ENCODE measurements at places on chromosomes 7 and 10. TPM values are rescaled to one million over a fixed set of nuclear protein-coding genes. Genes with fewer than 3 reads are reported as not detected.

DNA sequence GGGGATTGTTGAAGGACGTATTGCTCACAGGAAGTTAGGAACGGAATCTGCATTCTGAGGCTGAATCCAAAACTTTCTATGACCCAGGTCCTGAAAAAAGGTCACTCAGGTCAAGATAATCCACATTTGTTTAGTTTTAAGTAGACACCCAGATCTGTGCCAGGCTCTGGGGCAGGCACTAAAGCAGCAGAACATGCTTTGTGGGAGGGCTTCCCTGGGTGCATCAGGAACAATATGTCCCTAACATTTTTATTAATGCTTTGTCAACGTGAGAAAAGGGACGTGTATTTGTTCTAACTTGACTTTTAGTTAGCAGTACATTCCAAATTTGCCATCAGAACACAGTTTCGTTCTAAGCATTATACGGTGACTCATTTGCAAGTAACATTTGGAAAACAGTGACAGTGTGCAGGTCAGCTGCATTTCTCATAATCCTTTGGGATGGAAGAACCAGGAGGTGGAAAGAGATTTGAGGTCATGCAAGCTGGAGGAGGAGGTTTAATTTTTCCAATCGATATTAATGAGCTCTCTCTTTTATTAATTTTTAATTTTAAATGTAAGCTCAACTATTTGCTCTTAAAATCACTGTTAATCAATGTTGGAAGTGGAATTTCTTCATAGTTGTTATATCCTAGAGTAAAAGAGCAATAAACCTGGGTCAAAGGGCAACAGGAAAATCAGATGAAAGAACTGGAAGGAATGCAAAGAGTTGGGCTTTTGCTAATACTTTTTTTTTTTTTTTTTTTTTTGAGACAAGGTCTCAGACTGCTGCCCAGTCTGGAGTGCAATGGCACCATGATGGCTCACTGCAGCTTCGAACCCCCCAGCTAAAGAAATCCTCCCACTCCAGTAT, 35.0 kb downstream of the TAS2R41 start:
- peak; percentile 20 for DNase-seq

DNA sequence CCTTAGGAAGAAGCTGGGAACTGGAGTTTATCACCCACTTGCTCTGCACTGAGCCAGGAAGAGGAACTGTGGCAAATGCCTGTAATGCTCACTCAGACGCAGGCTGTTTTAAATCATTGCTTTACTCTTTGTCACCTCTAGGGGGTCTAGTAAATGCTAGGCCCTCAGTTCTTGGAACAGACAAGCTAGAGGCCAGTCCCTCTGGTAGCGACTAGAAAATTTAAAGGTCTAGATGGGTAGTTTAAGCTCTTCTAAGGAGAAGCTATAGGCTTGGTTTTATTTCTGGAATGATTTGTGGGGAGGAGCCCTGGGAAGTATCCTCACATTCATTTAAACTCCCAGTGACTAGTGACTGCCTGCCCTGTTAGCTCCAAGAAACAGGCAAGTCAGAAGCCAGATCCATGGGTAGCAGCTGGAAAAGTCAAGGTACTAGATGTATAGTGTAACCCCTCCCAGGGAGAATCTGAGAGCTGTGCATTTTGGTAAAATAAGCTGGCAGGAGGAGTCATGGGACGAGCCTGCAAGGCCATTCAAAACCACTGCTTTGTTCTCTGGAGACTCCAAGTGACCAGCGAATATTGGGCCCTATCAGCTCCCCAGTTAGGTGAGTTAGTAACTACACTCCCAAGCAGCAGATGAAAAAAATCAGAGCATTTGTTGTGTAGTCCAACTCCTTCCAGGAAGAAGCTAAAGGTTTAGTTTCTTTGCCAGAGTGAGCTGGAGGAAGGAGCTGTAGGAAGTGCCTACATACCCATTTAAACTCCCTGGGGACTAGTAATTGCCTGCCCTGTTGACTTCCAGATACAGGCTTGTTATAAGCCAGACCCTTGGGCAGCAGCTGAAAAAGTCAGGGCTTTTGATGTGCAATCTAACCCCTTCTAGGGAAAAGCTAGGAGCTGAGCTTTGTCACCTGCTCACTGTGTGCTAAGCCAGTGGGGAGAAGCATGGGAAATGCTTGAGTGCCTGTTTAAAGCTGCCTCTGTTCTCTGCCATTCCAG, 68.9 kb downstream of the DYNC1I1 start:
- no peak for DNase-seq

GRCh38 chr7:45215601-45216062, 58.0 kb downstream of the RAMP3 start:
- DNase-seq, result no peak

Gene SNX10
- 12.6 TPM for polyA plus RNA-seq

Gene OPN1SW
- 0.18 TPM for polyA plus RNA-seq

Gene CNPY1
- not detected for polyA plus RNA-seq

DNA sequence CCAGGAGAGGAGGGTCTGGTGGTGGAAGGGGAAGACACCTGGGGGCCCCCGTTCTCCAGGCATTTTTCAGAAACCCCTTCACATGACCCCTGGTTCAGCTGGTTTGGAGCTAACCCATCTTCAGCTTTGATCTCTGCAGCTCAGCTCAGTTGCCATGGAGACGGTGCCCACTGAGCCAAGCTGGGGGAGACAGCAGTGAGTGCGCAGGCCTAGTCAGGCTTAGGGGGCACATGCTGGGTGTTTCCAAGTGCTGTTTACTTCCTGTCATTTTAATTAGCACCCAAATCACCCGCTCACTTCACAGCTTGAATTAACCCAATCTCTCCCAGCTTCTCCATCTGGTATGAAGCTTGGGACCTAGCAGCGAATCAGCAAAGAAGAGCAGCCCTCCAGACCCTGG, 9.0 kb downstream of the SPOCK2 start:
- DNase-seq, result no peak

Gene SEC31B
- polyA plus RNA-seq, result 15.5 TPM

- DNase-seq, result no peak
Measured at GRCh38 chr10:600876-601659, 88.4 kb downstream of the DIP2C start.

Gene TSPAN13
- 189 TPM for polyA plus RNA-seq

DNA sequence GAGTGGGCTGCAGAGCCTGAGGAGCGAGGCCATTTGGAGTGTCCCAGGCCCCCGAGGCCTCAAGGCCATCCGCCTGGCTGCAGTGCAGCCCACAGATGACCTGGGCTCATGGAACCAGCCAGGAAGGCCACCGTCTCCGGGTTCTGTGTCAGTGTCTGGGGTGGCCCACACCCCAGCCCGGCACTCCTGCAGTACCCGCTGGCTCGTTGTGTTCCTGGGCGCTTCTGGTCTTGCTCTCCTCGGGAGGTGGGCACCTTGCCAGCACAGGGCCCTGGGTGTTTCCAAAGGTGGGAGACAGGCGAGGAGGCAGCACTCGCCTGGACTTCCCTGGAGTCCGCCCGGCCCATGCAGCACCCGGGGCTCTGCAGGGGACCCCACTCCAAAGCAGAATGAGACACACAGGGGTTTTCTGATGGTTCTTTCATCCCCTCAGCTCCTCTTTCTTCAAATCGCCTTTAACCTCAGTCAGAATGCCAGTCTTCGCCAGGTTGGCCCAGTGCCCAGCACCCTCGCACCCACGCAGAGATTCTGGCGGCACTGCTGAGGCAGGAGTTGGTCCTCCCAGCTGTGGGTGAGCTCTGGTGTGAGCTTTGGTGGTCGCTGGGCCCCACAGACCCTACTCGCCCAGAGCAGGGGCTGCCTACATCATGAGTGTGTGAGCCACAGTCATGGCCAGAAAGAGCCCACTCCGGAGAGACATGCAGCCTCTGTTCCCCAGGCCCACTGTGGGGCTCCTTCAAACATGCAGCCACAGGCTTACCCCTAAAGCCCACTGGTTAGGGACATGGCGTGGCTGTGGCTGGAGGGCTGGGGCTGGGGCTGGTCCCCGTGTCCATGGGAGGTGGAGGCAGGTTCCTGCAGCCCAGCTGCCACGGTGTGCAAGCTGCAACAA, 155.7 kb downstream of the EBF3 start:
- DNase-seq, result no peak

DNA sequence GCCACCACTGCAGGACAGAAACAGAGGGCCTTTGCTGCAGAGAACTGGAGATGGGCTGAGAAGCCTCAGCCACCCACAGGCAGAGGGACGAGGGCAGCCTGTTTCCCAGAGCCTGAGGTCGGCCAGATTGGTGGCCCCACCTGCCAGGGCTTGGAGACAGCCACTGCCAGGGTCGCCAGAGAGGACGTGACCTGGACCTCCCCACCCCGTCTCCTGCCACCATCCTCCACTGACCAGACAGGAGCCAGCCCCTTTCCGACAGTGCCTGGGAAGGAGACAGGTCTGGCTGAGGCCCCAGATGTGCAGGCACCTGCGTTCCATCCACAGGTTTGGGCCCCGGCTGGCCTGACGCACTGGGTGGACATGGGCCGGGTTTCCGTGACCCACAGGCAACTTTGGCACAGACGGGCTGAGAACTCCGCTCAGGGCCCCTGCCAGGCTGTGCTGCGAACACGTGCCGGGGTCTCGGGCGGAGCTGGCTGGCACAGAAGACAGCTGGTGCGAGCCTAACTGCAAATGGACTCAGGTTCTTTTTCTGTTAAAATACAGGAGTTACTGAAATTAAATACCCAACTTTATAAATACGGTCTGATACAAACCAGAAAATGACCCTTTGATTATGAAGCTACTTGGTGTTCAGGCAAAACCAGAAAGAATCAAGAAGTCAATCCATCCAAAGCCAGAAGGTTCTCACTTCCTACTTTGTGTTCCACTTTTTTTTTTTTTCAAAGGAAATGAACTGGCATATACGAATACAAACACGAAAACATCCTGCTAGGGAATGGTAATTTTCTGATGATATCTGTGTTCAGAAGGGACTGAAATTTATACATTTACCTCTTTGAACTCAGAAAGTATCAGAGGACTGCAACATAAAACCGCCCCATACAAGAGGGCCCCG, 6.9 kb downstream of the COX19 start:
- no peak for DNase-seq

Gene AKR1D1
- polyA plus RNA-seq, result 4.4 TPM

- no peak for DNase-seq
Measured at GRCh38 chr10:23351926-23352519, 7.4 kb upstream of the C10orf67 start.

Gene GPR22
- polyA plus RNA-seq, result 2.5 TPM

DNA sequence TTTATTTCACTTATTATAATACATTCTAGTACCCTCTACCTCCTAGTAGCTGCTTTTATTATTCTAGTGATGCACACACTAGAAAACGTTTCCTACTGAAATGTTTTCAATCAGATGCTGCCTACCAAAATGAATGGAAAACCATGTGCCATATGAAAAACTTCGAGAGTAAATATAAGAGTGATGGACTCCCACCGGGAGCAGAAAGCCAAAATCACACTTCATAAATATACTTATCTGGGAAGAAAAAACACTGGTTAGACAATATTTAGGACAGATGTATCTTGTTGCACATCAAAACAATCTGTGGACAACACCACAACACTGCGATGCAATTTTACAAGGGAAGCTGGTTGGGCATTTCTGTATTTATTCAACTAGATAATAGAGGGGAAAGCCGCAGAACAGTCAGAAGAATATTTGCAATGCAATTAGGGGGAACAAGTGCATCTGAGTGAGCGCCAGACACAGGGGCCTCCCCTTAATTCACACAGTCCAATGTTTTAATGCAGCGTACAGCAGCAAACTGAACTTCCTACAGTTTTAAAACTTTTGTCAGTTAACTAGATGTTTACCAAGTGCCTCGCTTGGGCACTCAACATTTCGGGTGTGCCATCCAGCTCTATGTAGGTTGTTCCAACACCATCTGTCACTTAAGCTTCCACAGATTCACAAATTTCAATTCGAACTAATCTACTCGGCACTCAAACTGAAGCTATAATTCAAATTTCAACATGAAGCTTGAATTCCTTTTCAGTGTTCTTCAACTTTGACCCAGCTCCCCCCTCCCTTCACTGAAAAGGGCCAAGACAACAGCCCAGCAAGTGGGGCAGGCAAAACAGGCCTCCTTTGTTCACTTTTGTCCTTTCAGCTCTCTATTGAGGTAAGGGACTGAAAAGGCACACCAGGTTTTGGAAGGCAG, 7.4 kb downstream of the NRCAM start:
- DNase-seq, result no peak

Gene PRSS37
- polyA plus RNA-seq, result 0.34 TPM

DNA sequence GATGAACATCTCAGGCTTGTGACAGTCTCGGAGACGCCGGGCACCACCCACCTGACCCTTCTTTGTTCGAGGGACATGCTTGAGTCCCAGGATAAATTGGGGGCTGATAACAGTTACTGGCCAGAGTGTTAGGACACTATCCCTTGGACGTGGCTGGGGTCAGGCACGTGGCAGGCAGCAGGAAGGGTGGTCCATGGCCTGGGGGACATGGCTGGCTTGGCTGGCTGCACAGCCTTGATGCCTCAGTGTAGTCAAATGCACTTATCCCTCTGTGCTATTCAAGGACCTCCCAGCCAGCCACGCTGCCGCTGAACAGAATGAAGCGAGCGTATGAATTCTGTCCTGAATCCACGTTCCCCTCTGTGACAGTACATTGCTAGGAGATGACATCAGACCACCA, 662.0 kb upstream of the FOXK1 start:
- DNase-seq, result no peak

GRCh38 chr10:84140036-84140379, 699 bp downstream of the GHITM start:
- DNase-seq, result no peak

DNA sequence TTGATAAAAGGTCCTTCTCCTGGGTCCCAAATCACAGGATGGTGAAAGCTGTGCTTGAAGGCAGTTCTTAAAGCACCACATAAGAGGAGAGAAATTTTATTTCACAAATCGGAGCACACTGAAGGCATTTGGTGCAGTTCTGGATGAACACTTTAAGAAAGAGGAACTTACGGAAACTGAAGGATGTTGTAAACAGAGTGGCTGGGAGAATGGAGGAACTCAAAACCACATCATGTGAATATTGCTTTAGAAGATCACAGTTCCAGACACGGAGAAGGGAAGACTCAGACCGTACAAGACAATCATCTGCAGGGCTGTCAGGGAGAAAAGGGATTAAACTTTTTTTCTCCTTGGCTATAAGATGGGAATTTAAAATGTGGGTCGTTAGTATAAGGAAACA, 9.0 kb upstream of the GPR141 start:
- no peak for DNase-seq

Gene GPR85
- 3.1 TPM for polyA plus RNA-seq

DNA sequence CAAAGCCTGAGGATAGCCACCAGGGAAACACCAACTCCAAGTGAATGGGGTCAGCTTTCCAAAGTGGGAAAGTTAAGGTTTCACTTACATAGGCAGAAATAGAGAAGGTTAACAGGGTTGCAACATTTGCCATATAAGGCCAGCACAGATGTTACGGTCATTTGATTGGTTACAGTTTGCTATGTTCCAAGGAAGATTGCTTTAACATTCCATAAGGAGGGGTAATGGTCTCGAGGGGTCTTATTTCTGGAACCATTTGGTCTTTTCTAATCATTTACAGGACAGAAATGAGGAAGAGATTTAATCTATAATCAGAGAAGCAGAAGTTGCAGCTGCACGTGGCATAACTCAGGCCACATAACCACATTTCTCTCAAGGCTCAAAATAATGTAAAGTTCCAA, 679.4 kb upstream of the C7orf33 start:
- peak; percentile 6 for DNase-seq

Gene MYOZ1
- polyA plus RNA-seq, result 0.94 TPM

Gene PON1
- 2.3 TPM for polyA plus RNA-seq

Data from large intestine (tissue), 12 donors.